ENCODE measurements at places on chromosomes 16 and 17. TPM values are rescaled to one million over a fixed set of nuclear protein-coding genes. Genes with fewer than 3 reads are reported as not detected.

Gene MILR1
- 10.7 TPM for total RNA-seq

Gene EVI2B
- 0.86 TPM for total RNA-seq

Gene GAST
- total RNA-seq: not detected

Gene ELOB
- total RNA-seq: 154 TPM

Gene SPATA22
- total RNA-seq: 0.22 TPM

Gene MYO15B
- 1.3 TPM for total RNA-seq

Gene MAPK8IP3
- 38.7 TPM for total RNA-seq

Gene VAC14
- 88.6 TPM for total RNA-seq

Gene ARHGDIG
- total RNA-seq: not detected

Gene TRAF7
- total RNA-seq: 72.4 TPM

Gene PTX4
- 0.29 TPM for total RNA-seq

Gene CHRNE
- 0.14 TPM for total RNA-seq

Gene HYDIN
- total RNA-seq: 0.22 TPM

Gene GP1BA
- total RNA-seq: under 0.01 TPM

Gene NRN1L
- not detected for total RNA-seq

Gene ACSM2A
- not detected for total RNA-seq

Gene GGT6
- not detected for total RNA-seq

Gene ST6GALNAC2
- 1.3 TPM for total RNA-seq

Gene KRT37
- not detected for total RNA-seq

Gene TPSG1
- not detected for total RNA-seq

Gene KRTAP3-1
- not detected for total RNA-seq

Gene NPIPA8
- total RNA-seq: not detected

Gene FBXO39
- total RNA-seq: 0.22 TPM

Gene ABCC11
- under 0.01 TPM for total RNA-seq

Gene LGALS9B
- total RNA-seq: not detected

Gene MT1G
- not detected for total RNA-seq

Gene NHLRC4
- total RNA-seq: 2.6 TPM

Gene PPY
- not detected for total RNA-seq

Gene ANKRD11
- total RNA-seq: 130 TPM

Gene TGFB1I1
- total RNA-seq: 106 TPM

Gene ALDH3A1
- not detected for total RNA-seq

Gene CIAPIN1
- 50.3 TPM for total RNA-seq

Gene PIGS
- 40.2 TPM for total RNA-seq

Gene NAGS
- 1.4 TPM for total RNA-seq

Gene SDR42E2
- under 0.01 TPM for total RNA-seq

Gene KRTAP17-1
- not detected for total RNA-seq

Gene KRT36
- 0.22 TPM for total RNA-seq

Gene STX1B
- total RNA-seq: 3.0 TPM

Gene ADAT1
- total RNA-seq: 80.6 TPM

Gene TBC1D3B
- total RNA-seq: 0.29 TPM

Gene ABCC6
- total RNA-seq: 0.29 TPM

Gene FNDC8
- not detected for total RNA-seq

Gene PRSS8
- total RNA-seq: not detected

Gene IL34
- 6.1 TPM for total RNA-seq

Gene TNFRSF13B
- total RNA-seq: not detected

Gene KLHL10
- total RNA-seq: not detected

Gene NFATC3
- 34.5 TPM for total RNA-seq

Gene HOXB4
- under 0.01 TPM for total RNA-seq

Gene THUMPD1
- 83.5 TPM for total RNA-seq

Gene ADORA2B
- 31.1 TPM for total RNA-seq

Gene MRPL10
- 56.2 TPM for total RNA-seq

Gene OTOA
- not detected for total RNA-seq

Gene RAB11FIP4
- total RNA-seq: 0.44 TPM

Gene TMEM204
- 9.6 TPM for total RNA-seq

Gene CCDC40
- total RNA-seq: 3.0 TPM
